ENCODE measurements at places on chromosomes 5 and 9. TPM values are rescaled to one million over a fixed set of nuclear protein-coding genes. Genes with fewer than 3 reads are reported as not detected.
A peak's percentile ranks its signal among the peaks of the same experiment; 100 is the strongest.

The SEMA4D gene
- total RNA-seq: 35.8 TPM

The HSD17B3 gene
- not detected for total RNA-seq

The PCDHA2 gene
- total RNA-seq: 0.72 TPM

The DRD1 gene
- 0.21 TPM for total RNA-seq

The STING1 gene
- total RNA-seq: 38.9 TPM

The FBLL1 gene
- total RNA-seq: 6.9 TPM

The ANKRD20A1 gene
- total RNA-seq: not detected

The COL5A1 gene
- 435 TPM for total RNA-seq

The PCDHA4 gene
- 1.4 TPM for total RNA-seq

DNA sequence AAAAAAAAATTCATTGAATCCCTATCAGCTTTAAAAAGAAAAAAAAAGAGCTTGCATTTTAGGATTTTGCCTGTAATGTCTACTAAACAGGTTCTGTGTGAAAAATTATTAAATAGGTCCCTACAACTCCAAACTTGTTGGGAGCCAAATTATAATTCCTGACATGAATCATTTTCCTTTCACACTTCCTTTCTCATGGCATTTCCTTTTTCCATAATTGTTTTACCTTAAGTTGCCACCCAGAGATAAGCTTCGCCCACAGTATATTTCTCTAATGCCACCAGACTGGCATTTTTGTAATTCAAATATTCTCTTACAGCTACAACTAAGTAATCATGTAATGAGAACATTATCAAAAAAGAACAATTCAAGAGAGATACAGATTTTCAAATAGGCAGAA, 348.8 kb downstream of the EFNA5 start:
- DNase-seq: no peak

GRCh38 chr5:115578657-115579056, 23.6 kb downstream of the TICAM2 start:
- DNase-seq: no peak

DNA sequence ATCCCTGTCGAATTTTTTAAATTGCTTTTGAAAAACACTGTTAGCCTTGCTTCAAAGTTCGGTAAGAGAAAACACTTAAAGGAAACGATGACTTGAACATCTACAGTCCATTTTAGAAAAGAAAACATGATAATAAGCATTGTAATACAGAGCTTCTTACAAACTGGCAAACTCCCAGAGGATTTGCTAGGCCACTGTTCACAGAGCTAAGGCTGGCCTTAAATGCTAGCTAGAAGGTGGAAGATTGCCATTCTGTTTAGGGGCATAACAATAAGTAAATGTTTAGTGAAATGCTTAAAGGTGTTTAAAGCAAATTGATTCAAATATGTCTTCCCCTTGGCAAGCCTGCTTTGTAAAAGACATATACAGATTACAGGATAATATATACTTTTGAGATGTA, 169.6 kb downstream of the TLE4 start:
- peak; percentile 49 for DNase-seq

DNA sequence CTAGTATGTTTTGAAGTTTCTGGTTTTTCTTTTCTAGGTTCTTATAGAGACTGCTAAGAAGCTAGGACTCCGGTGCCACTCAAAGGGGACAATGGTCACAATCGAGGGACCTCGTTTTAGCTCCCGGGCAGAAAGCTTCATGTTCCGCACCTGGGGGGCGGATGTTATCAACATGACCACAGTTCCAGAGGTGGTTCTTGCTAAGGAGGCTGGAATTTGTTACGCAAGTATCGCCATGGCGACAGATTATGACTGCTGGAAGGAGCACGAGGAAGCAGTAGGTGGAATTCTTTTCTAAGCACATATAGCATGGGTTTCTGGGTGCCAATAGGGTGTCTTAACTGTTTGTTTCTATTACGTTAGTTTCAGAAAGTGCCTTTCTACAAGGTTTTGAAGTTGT, 52.2 kb downstream of the MTAP start:
- DNase-seq: no peak

GRCh38 chr9:89642789-89643188, 38.0 kb downstream of the GADD45G start:
- no peak for DNase-seq

DNA sequence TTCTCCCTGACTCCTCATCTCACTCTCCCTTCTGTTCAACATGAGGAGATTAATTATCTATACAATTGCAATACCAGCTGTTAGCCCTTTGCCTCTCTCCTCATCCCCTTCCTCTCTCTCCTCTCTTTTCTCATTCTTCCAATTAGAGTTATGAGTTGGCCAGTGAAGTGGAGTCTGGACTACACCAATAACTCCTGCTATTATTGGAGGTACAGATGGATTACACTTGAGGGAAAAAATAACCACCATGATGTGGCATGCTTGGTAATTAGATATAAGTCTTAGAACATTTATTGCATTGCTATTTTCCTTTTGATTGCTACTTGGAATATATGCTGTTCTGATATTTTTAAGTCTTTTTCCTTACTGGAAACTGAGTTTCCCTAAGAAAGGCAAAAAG, 159.2 kb downstream of the FRMD3 start:
- DNase-seq: no peak

- no peak for DNase-seq
These were observed 104.3 kb downstream of the SEMA5A start for GRCh38 chr5:9441610-9442009.

DNA sequence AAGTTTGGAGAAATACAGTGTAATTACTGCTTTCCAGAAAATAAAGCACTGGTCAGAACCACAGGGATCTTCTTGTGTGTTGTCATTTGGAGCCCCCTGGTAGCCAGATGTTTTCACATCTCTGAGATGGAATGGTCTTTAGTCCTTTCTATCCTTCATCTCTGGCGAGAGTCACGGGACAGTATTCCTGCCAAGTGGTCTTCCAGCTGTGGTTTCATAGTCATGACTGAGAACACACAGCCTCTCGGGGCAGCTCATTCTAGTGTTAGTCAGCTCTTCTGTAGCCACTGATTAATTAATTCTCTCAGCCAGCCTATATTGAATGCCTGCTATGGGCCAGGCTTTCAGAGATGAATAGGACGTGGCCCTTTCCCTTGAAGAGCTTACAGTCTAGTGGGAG, 34.1 kb downstream of the HMGXB3 start:
- peak; percentile 24 for DNase-seq

- no peak for DNase-seq
These were observed 25.8 kb downstream of the PRRC2B start for GRCh38 chr9:131419716-131420115.

DNA sequence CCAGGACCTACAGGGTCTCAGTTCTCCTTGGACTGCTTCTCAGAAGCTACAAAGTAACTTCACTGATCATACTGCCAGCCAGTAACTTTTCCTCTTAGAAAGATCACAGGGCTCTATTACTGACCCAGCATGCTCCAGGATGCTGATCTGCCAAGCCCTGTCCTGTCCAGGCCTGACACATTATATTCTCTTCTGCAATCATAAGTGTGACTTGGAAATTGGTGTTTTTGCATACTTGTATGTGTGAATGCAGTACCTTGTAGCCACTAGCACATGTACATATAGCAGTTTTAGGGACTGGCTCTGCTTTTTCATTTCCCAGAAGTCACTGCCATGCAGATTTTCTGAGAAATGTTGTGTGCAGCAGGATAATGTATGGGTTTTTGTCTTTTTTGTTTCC, 40.1 kb upstream of the CCNH start:
- no peak for DNase-seq

DNA sequence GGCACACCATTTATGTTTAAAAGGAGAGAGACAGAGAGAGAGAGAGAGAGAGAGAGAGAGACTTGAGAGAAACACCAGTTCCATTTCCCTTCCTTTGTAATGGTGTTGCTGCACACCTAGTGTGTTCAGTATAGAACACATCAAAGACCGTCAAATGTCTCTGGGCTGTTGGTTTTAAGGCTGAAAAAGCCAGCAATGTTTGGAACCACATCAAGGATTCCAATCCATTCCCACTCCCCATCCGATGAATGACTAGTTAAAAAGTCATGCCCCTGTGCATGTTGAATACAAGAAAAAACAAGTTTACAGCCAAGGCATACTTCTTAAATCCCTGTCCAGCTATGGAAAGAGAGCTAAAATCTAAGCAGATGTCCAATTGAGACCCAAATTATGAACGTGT, 83.0 kb upstream of the IFNE start:
- no peak for DNase-seq

DNA sequence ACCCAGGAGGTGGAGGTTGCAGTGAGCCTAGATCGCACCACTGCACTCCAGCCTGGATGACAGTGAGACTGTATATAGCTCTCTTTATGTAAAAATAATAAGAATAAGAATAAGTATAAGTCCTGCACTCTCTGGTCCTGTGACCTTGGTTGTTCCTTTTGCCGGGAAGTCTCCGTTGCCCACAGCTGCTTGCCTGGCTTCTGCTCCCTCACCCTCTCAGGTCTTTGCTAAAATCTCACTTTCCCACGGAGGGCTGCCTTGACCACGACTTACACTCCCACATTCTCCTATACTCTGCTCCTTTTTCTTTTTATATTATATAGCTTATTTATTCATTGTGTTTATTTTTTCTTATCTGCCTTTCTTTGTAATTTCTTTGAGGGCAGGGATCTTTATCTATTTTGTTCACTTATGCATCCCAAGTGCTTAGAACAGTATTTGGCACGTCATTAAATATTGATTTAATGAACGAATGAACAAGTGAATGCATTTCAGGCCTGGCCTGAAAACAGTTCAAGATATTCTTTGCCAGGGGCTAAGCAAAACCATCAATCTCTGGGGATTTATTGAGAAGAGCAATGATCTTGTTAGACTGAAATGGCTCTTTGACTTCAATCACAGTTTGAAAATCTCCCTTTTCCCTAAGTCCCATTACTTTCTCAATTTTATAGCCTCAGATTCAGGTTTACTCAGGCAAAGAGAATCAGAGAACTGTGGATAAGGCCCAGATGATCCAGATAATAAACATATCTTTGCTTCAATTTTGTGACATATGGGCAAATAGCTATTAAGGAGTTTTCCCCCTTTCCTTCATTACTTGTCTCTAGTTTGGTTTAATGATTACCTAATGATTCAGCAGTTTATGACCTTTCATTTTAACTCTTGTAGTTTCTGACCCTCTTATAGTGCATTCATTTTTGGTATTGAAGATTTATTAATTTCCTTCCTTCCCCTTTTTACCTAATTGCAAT, 60.8 kb upstream of the TMC1 start:
- DNase-seq: no peak

DNA sequence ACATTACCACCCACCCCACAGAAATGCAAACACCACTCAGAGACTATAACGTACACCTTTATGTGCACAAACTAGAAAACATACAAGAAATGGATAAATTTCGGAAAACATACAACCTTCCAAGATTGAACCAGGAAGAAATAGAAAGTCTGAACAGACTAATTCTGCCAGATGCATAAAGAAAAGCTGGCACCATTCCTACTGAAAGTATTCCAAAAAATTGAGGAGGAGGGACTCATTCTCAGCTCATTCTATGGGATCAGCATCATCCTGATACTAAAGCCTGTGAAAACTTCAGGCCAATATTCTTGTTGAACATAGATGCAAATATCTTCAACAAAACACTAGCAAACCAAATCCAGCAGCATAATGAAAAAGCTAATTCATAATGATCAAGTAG, 115.1 kb upstream of the CD180 start:
- no peak for DNase-seq

GRCh38 chr5:52922384-52922783, 66.8 kb upstream of the ITGA2 start:
- peak; percentile 36 for DNase-seq

GRCh38 chr9:135391759-135392158, 87.8 kb upstream of the PPP1R26 start:
- DNase-seq: no peak

- DNase-seq: peak; percentile 33
These were observed 62.0 kb downstream of the BHMT start for GRCh38 chr5:79173626-79174025.

GRCh38 chr5:4099386-4099785, 503.8 kb downstream of the IRX1 start:
- peak; percentile 68 for DNase-seq

- DNase-seq: no peak
These were observed 5.8 kb downstream of the TNFAIP8 start for GRCh38 chr5:119361594-119362125.

DNA sequence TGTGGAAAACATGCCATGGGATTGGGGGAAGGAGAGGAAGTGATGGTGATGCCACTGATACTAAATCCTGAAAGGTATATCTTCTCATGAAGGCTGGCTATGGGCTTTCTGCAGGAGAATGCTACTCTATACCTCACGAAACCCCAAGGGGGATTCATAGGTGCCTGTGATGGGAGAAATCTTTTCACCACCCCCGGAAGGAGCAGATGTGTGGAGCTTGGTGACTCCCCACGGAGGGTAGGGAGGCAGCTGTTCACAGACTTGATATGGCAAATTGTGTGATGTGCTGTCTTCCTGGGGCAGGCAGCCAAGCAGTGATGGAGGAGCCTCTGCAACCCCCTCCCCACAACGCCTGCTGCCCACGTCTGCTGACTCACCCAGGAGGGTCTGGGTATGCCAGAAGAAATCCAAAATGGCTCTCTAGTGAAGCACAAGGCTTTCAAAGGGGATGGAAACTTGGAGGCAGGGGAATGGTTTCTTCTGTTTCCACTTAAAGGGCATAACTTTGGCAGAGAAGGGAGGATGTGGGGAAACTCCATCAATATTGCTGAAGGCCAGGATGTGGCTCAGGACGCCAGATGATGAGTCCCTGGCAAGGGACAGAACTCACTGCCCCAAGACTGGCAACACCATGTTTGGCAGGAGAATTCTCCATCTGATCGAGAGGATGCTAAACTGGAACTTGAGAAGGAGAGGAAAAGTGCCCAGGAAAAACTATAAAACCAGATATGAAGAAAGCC, 188.3 kb downstream of the GABBR2 start:
- no peak for DNase-seq

GRCh38 chr5:88827997-88828396, 55.0 kb downstream of the MEF2C start:
- DNase-seq: no peak

GRCh38 chr9:83978992-83979811, 813 bp downstream of the HNRNPK start:
- peak; percentile 90 for DNase-seq

DNA sequence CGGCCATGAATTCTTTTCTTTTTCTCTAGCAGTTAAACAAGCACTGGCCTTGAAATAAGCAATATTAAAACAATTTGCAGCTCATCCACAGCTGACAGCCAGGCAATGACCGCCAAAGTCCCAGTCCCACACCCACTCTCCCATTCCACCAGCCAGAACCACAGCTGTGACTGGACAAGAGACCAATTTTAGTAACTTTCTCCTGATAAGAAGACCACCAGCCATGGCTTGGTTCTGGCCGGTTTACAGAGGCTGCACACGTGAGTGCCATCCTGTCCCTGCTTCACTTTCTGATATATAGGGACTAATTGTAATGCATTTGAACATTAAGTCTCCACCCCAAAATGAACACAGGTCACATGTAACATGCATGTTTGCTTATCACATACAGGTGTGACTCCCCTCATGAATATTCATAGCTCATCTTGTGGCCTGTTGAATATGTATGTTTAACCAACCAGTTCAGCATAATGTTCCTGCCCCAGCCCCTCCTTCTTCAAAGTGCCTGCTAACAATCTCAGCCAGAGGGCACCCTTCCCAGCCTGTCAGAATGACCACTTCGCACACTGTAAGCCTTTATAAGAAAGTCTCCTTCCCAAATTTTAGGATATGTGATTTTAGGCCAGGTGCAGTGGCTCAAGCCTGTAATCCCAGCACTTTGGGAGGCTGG, 23.9 kb upstream of the FANCC start:
- no peak for DNase-seq

All from tongue (tissue), 3 donors.